ENCODE measurements at places on chromosomes 12 and 14.

DNA sequence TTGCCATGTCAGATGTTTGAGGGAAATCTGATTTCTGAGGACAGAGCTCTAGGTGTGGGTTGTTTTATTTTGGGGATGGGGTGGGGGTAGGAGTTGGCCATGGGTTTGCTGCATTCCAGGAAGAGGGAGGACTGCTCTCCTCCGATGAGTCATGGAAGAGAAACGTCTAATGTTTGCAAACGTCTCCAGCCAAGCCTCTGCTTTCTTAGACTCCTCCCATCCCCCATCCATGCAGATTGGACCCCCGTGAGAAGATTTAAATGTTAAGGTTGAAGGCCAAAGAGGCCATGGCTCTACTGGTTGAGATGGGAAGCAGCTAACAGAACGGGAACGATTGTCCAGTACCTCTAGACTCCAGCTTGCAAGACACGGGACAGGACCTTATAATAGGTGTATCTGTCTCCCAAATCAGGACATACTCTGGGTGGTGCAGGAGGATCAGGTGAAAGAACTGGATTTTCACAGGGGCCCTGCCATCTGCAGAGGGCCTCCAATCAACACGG lies 11.4 kb upstream of the ATP2A2 start:
- DNase-seq = no peak

- no peak for DNase-seq
These were observed 10.8 kb downstream of the MLH3 start for GRCh38 chr14:75040507-75040906.

- no peak for DNase-seq
These were observed 14.8 kb downstream of the JDP2 start for GRCh38 chr14:75442642-75443041.

GRCh38 chr14:37508503-37508902 lies 86.5 kb downstream of the FOXA1 start:
- no peak for DNase-seq
